ENCODE measurements at places on chromosomes 1 and 21.
A peak's percentile ranks its signal among the peaks of the same experiment; 100 is the strongest.

- no peak for DNase-seq
These were observed 21.5 kb upstream of the KLHL20 start for GRCh38 chr1:173693238-173693637.

DNA sequence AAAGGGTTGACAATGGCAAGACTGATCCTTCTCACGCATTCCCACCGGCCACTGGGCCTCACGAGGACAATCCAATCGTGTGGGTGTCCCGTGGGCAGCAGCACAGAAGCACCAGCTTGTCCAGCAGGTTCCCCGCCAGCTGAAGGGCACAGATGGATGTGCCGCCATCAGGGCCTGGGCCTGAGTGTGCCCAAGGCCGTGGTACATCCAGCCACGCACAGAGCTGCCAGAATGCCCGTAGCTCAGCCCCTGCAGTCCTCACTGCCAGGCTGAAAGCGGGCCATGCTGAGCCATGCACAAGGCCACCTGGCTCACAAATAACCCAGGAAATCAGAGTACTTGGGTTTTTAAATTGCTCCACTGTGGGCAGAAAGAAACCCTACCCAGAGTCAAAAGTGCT, 7.0 kb downstream of the NPHP4 start:
- no peak for DNase-seq

DNA sequence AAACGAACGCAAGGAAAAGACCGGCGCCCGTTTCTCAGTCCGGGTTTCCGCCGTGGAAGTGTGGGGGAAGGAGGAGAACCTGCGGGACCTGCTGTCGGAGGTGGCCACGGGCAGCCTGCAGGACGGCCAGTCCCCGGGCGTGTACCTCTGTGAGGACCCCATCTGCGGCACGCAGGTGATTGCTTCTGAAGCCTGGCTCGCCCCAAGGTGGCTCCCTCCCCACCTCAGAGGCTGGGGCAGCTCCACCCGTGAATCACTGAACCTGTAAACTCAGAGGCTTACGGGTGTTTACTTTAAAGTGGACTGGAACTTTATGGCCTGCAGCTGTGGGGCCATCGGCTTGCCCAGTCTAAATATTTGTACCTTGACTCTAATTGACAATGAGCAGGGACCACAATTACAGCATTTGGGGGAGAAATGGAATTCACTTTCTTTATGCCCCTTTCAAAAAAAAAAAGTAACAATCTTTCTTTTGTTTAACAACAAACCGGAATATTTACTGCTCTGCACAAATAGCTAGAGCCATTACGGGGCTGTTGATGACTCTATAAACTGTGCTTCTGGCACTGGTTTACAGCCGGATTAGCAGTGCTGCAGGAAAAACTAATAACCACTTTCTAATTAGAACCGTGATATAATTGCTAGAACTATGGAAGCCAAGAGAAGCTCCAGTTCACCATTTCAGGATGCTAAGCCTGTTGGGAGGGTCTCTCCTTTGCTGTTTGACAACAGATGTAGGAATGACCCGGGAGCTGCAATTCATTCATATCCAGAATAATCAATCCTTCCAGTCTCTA, 454.8 kb downstream of the KIF26B start:
- DNase-seq, result no peak

- DNase-seq, result no peak
These were observed 245.7 kb upstream of the JUN start for GRCh38 chr1:59029411-59030167.

DNA sequence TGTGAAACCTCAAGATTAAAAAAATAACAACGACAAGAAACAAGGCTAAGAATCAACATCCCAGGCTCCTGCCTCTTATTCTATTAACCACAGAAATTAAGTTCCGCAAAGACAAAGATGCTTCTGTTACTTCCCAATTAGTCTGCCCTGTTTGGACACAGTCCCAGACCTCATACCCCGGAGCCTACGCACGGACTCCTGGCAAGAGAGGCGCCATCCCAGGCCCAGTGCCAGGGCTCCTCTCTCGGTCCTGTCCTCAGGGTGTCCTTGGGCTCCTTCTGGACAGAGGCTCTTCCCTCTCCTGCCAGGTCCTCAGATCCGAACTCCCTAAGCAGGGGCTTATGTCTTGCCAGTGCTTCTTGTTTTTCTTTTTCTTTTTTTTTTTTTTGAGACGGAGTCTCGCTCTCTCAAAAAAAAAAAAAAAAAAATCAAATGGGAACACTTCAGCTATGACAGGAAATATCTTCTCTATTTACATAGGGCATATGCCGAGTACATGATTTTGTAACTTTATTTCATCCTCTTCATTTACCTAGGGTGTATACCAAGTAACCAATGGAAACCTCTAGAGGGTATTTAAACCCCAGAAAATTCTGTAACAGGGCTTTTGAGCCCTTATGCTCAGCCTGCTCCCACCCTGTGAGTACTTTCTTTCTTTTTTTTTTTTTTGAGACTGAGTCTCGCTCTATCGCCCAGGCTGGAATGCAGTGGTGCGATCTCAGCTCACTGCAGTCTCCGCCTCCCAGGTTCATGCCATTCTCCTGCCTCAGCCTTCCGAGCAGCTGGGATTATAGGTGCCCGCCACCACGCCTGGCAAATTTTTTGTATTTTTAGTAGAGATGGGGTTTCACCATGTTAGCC, 11.7 kb upstream of the ENO1 start:
- no peak for DNase-seq

- DNase-seq, result peak; percentile 93
These were observed 63.5 kb upstream of the KIAA1614 start for GRCh38 chr1:180849031-180849775.

DNA sequence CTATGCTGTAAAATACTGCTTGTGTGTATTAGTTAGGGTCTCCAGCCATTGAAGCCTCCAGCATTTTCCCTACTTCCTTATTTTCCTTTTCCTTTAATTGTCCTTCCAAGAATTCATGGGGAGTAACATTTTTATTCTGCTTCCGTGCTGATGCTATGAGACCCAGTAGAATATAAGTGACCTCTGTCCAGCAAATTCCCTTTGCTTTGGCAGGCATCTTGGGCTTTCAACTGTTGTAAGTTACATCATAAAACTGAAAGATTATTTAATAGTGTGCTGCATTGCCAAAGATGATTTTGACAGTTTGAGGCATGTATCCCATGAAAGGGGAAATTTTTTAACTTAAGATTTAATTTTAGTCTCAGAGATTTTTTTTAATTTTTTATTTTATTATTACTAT, 48.1 kb upstream of the B3GALT2 start:
- DNase-seq, result no peak

DNA sequence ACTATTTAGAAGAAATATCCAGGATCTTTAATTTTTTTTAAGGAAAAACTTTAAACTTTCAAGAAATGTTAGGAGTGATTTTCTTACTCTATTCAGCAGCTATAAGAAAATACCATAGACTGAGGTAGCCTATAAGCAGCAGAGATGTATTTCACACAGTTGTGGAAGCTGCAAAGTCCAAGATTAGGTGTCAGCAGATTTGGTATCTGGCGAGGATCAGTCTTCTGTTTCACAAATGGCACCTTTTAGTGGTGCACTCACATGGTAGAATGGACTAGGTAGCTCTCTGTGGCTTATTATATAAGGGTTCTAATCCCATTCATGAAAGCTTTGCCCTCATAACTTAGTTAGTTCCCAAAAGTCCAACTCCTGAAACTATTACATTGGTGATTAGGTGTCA, 207.4 kb downstream of the NCAM2 start:
- no peak for DNase-seq

- no peak for DNase-seq
These were observed 228.1 kb downstream of the OMA1 start for GRCh38 chr1:58318157-58319005.

DNA sequence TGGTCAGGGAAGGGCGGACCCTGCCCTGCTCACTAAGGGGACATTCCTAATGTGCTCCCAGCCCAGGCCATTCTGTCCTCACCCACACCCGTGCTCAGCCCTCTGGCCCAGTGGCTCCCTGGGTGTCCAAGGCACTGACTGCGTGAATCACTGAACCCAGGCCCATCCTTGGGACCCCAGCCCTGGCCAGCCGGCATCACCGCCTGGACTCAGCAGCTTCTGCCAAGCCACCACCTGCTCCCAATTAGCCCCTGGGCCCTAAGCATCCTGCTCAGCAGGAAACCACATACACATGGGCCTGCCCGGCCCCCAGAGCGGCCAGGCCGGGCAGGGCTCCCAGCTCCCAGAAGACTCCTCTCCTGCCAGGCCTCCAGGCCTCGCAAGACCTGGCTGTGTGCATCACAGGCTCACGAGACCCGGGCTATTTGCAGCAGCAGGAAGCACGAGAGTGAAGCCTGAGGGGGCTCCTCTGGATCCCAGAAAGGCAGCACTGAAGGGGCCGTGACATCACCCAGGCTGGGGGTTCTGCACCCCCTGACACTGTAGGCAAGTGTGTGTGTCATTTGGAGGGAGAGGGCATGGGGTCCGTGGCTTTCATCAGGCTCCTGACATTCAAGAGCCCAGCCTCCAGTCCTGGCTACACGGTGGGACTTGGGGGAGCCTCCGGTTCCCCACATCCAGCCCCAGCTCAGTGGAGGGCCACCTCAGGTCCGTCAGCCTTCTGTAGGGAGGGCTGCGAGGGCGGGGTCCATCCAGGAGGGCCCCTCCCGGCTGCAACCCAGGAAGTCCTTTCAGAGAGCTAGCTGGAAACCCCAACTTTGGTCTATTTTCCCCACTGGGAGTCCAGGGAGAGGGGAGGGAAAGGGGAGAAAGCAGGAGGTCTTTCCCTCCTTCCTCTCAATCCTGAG, 1.6 kb downstream of the MFAP2 start:
- DNase-seq, result no peak

DNA sequence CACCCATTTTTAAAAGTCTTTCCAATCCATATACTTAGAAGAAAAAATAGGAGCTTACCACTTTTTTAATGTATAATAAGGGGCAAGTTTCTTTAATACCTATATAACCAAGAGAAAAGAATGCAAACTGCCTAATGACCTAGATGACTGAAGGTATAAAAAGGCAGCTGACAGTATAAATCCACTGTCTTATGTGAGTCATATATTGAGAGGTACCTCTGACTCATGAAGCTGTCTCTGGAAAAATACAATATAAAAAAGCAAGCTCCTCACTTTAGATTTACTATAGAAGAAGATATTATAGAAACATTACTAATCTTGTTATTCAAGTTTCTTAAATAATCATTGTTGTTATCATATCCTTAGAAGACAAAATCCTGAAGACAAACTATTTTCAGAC, 144.2 kb downstream of the VAV3 start:
- no peak for DNase-seq

GRCh38 chr1:217136895-217137205, 413.6 kb upstream of the ESRRG start:
- no peak for DNase-seq

DNA sequence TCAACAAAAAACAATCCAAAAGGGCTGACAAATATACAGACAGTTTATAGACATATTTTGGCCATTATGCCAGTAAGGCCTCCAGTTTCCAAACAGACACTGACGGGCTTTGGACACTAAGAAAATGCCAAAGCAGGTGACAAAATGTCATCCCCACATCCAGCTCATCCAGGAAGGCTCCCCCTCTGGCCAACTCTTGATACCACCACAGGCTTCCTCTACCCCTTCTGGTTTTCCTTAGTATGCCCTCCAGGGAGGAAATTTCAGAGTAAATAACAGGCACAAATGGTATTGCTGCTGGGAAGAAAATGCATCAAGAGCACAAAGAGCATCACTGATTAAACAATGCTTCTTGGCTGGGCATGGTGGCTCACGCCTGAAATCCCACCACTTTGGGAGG, 225.3 kb downstream of the VAV3 start:
- no peak for DNase-seq

GRCh38 chr1:2049225-2049717, 940 bp upstream of the PRKCZ start:
- DNase-seq, result no peak

- DNase-seq, result no peak
These were observed 50.3 kb downstream of the S100B start for GRCh38 chr21:46554431-46555224.

GRCh38 chr1:150083907-150084306, 16.3 kb downstream of the VPS45 start:
- DNase-seq, result no peak

DNA sequence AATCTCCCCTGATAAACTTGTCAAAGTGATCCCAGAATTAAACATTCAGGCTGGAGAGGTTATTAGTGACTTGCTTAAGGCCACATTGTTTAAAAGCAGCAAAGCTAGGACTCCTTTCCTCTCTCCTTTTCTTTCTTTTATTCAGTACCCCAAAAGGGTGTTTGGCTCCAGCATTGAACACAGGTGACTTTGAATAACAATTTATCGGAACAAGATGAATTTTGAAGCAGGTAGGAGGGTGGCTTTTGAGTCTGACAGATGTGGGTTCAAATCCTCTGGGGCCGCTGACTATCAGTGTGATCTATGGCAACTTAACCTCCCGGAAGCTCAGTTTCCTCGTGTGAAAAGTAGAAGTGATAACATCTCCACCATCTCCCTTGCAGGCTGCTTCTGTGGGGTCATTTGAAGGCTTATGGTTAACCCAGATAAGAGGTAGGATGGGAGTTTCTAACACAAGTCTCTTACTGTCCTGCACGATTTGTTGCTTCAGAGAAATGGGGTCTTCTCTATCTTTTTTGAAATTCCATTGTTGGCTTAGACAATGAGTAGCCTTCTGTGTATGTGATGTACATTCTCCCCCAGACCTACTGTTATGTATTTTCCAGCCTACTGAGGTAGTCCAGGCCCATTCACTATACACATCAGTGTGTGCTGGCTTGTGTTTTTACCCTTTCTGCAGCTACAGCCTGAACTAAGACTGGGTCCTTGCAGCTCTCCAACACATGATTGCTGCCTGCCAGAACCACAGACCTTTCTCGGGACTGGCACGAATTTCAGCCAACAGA, 29.0 kb downstream of the JUN start:
- DNase-seq, result no peak

DNA sequence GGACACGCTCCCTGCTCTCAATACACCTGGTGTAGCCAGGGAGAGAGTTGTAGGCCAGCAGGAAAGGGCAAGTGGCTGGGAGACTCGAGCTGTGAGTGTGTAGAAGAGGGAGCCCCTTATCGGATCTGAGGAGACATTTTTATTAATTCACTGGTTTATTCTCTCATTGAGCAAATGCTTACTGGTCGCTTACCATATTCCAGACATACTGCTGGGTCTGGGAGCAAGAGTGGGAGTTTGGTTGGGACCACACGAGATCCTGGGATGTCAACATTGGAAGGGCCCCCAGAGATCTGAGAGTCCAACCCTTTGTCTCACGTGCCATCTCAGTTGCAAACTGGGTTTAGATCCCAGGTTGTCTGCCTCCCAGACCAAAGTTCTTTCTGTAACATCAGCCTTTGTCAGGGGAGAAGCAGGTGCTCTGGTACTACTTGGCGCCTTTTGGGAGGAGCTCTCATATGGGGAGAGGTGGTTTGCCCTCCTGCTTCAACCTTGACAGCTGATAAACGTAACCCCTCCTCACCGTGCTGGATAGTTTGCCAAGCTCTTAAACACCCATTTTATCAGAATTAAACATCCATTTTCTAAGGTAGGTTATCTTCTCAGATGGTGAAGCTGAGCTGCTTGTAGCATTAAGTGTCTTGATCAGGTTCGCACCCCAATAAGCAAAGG, 742 bp downstream of the TMEM222 start:
- DNase-seq, result peak; percentile 13
